Smooth muscle cell of the umbilical artery (primary cell): ENCODE measurements at places on chromosomes 1 and 21. TPM values are rescaled to one million over a fixed set of nuclear protein-coding genes. Genes with fewer than 3 reads are reported as not detected.

The PSRC1 gene
- 1.5 and 6.0 TPM in 2 replicates for total RNA-seq

The CFAP74 gene
- total RNA-seq: not detected in 2 replicates

The NEK2 gene
- 2.1 and 17.3 TPM in 2 replicates for total RNA-seq

The PLA2G5 gene
- not detected in 2 replicates for total RNA-seq

The L1TD1 gene
- not detected in 2 replicates for total RNA-seq

The C1orf141 gene
- total RNA-seq: not detected in 2 replicates

The CDA gene
- 0.92 TPM in 1 of 2 replicates, not detected in the other for total RNA-seq

The DIPK1A gene
- 12.5 and 13.1 TPM in 2 replicates for total RNA-seq

The ARHGAP30 gene
- total RNA-seq: 0.05 TPM in 1 of 2 replicates, not detected in the other
